NCI-H226 (cell line): ENCODE measurements at places on chromosomes 6 and 20.

- DNase-seq: no peak
Observed at GRCh38 chr20:47099825-47100441, 205.3 kb downstream of the EYA2 start.

- no peak for DNase-seq
Observed at GRCh38 chr6:117469356-117469755, 13.1 kb upstream of the DCBLD1 start.

- no peak for DNase-seq
Observed at GRCh38 chr6:28814032-28814976, 109.5 kb downstream of the TRIM27 start.

GRCh38 chr20:3681931-3682781 lies at the start of gene ADAM33:
ADAM33 (minus strand) TSS chr20:3682010; CDS start chr20:3682004, 6 bp downstream.
- DNase-seq: no peak

DNA sequence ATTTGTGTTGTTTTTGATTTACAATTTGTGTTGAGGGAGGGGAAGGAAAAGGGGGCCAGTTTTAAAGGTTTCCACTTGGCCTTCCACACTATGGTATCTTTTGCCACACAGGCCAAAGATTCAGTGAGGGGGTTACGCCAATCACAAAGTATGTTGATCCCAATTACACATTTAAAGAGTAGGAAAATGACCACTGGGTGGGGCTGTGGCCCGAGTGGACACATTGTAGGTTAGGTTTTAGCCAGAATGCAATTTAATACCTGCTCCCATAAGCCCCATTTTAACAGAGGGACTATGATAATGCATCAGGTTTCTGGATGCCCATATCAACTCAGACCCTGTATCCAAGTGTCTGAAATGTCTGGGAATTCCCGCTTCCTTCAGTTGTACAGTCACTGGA lies 15.6 kb downstream of the VGLL2 start:
- DNase-seq: no peak
